ENCODE measurements at places on chromosomes 7 and 10.
A peak's percentile ranks its signal among the peaks of the same experiment; 100 is the strongest.

DNA sequence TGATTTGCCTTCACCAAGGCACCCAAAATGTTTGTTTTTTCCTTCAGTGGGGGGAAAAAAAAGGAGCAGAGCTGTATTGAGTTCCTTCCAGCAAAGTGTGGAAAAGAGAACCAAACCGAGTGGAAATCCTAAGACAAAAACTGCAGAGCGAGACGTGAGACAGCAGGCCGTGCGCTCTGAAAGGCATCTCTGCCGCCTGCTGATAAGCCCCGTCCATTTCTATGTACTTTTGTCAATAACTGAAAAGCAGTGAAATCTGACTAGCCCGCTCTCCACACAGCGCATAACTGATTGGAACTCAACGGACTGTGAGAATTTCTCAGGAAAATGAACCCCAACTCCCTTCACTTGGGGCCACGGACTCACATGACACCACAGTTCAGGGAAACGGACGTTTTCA, 83.2 kb downstream of the COBL start:
- no peak for DNase-seq

DNA sequence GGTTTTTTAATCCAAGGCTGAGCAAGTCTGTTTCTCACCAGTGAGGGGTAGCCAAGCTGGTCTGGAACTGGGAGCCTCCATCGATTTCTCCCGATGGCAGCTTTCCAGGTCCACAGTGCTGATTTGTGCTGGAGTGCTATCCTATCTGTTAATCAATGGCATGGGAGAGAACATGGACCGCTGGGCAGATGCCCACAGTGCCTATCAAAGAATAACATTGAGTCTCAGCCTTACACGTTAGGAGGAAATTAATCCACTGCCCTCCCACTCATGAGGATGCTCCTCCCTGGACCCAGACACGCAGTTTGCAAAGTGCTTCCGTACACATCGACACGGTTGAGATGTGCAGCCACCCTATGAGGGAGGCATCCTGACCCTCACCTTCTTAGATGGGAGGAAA, 36.0 kb upstream of the CUX1 start:
- DNase-seq = peak; percentile 64

DNA sequence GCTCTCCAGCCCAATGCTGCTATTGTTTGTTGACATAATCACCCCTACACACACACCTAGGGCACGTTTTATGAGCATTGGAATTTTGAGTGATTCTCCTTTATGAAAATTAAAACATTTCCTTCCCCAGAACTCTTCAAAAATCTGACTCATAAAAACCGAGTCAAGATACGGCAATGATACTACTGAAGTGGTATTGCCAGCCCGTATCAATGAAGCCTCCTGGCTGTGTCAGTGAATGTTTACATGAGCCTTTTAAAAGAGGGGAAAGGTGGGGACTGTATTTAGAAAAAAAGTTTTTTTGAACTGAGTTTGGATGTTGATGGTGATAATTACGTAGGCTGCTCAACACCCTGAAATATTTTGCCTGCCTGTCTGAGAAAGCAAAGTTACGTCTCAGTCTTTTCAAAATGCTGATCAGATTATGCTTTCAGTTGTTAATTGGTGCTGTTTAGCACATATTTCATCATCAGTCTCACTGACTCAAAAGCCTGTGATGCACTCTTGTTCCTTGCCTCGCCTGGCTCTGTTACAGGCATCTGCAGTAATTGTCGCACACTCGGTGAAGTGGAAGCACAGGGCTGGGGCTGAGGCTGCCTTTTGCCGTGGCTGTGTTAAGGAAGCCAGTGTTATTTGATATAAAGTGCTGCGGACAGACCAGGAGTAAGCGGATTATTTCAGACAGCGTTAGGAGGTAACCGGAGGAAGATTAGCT, 157.4 kb upstream of the TCF7L2 start:
- DNase-seq = no peak

DNA sequence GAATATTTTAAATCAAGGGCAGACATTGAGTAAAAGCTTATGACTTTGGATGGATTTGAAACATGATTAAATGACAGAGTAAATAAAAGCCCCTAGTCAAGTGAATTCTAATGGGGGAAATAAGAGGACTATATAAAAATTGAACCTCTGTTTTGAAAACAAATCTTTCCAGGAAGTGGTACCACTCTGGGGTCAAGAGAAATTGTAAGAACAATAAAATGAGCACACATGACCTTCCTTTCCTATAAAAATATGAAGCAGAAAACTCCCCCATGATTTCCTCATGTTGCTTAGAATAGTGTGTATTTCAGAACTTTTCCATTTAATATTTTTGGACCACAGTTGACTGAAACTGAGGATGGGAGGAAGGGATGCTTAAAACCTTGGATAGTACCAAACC, 12.3 kb upstream of the CLDN12 start:
- no peak for DNase-seq

- no peak for DNase-seq
These were observed 61.8 kb upstream of the IL6 start for GRCh38 chr7:22664988-22665798.

DNA sequence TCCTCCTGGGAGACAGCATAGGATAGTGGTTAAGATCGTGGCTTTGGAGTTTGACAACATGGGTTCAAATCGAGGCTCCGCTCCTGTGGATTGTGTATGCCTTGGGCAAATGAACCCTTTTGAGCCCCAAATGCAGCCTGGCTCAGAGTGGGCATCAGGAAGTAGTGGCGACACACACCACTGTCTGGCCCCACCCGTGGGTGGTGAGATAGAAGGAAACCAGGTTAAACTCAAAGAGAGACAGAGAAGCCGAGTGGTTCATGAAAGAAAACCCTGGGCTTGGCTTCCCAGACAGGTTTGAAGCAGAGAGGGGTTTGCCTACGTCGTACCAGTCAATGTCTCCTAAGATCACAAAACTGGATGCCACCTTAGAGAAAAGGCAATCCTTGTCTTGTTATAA, 57.7 kb downstream of the PRTFDC1 start:
- DNase-seq = no peak

DNA sequence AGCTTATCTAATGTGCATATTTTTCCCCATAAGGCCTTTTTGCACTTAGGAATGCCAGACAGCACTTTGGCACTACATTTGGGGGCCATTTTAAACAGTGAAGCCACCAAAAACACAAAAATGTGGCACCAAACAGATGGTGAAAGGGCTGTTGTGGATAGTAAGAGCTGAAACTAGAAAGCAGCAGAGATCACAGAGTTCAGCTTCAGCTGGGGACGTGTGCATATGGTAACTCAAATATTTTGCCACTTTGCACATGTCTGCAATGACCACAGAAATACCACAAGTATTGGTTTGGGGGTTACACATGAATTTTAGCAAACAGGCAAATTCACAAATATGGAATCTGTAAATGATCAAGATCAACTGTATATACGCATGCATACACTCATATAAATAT, 72.8 kb downstream of the PODXL start:
- no peak for DNase-seq

GRCh38 chr10:78630944-78631838, 437.6 kb upstream of the ZMIZ1 start:
- DNase-seq = no peak
